ENCODE measurements at places on chromosomes 1 and 21.

DNA sequence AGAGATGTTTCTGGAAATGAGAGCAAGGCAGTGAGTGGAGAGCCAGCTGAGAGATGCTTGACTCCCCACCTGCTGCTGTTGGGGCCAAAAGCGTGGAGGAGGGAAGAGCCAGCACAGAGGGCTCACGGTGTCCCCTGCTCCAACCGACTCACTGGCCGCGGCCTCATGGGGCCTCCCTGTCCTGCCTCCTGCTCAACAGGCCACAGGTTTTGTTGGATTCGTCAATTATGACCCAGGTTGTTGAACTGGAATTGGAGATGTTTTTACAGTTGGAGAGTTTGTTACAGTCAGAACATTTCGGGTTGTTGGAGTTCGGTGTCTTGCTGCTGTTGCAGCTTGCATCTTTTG is 21.4 kb downstream of the SKI start:
- DNase-seq, result no peak

GRCh38 chr1:228095938-228096337 is 7.2 kb downstream of the C1orf35 start:
- DNase-seq, result no peak

- DNase-seq, result no peak
These were observed 20.3 kb upstream of the EVI5 start for GRCh38 chr1:92805216-92805615.

DNA sequence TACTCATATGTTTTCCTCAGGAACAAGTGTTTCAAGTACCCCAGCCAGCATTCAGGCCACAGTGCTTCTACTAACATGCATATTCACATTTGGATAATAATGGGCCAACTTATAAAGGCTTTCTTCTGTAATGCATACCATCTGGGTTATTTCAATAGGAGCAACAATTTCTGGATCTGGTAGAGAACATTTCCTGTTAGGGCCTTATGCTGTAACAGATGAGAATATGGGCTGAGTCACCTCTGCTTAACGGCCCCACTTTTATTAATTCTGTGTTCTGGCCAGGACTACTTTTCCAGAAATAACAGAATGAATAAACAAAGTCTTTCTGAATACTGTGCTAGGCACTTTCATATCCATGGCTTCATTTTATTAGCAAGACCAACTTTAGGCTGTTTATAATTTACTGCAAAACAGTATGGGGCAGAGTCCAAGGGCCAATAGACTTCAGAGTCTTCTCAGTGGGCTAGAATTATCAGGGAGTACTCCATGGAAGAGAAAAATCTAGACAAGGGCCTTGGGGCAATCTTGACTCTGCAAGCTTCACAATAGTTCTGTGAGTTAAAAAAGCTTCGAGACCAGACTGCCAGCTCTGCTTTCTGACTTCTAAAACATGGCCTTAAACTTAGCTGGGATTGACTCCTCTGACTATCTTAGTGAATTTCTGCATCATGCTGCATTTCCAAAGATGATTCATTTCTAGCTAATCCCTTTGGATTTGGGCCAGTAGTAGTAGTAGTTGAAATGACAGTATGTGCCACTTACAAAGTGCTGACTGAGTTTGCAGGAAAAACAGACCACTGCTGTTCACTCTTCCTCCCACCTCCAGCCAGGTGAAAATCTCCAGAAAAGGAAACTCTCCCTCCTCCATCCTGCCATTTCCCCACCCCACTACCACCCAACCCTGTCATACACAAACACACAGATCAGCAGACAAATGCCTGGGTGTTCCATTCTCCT is 8.2 kb upstream of the SSX2IP start:
- no peak for DNase-seq

- DNase-seq, result no peak
These were observed 73.8 kb upstream of the DMRTA2 start for GRCh38 chr1:50497007-50497406.

GRCh38 chr1:9871707-9872425 is 38.2 kb downstream of the CTNNBIP1 start:
- no peak for DNase-seq

All from stimulated activated naive CD4-positive, alpha-beta T cell (primary cell).